ENCODE measurements at places on chromosomes 2 and 18.

GRCh38 chr2:200451511-200451910 is 58.4 kb downstream of the KCTD18 start:
- no peak for DNase-seq

- no peak for DNase-seq
Observed at GRCh38 chr18:74516271-74517235, 17.7 kb upstream of the CNDP1 start.

DNA sequence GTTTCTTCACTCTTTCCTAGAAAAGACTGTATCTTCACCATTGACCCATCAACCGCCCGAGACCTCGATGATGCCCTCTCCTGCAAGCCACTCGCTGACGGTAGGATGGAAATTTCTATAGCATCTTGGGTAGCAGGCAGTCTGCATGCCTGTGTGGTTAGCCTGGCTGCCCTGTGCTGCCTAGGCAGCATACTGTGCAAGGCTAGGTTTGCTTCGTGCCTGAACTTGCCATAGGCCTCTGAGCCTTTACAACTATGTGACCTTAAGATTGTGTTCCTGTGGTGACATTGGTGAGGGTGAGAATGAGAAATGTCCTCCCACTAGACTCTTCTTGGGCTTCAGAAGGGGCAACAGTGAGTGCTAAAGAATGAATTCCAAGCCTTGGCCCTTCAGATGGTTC is 168.2 kb upstream of the ALPP start:
- no peak for DNase-seq

DNA sequence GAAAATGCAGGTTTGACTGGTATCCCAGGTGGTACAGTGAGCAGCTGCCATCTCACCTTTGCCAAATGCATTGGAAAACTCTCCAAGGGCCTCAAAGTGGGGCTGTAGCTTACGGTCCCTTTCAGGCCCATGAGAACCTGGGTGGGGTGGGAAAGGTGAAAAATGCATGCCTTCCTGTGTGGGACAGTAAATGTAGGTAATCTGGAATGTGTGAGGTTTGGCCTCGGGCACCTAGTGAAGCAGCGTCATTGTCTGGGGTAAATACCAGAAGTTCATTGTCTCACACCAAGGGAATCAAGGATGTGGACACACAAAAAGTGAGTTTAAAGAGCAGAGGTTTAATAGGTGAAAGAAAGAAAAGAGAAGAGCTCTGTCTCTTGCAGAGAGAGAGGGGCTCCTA is 36.6 kb downstream of the TIMM21 start:
- DNase-seq, result no peak

GRCh38 chr2:15173501-15173900 is 387.6 kb downstream of the NBAS start:
- no peak for DNase-seq

- no peak for DNase-seq
Observed at GRCh38 chr18:50803592-50803991, 16.2 kb downstream of the MRO start.

GRCh38 chr2:203870941-203871340 is 3.4 kb downstream of the CTLA4 start:
- DNase-seq, result no peak

DNA sequence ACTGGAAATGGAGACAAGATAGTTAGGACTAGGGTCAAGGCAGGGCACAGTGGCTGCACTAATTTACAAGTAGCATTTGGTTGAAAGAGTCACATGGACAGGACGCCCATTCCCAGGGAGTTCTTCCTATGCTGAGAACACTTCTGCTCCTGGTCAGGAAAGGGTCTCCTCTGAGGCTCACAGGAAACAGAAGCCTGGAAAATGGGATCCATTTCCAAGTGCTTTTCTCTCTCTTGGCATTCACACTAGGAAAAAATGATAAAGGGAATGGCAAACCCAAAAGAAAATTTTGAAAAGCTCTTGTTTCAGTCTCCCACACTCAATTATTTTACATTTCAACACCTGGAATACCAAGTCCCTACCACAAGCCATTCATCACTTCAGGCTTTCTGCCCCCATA is 88.7 kb downstream of the COBLL1 start:
- no peak for DNase-seq

- DNase-seq, result no peak
Observed at GRCh38 chr18:73136134-73136533, 268.3 kb upstream of the NETO1 start.

DNA sequence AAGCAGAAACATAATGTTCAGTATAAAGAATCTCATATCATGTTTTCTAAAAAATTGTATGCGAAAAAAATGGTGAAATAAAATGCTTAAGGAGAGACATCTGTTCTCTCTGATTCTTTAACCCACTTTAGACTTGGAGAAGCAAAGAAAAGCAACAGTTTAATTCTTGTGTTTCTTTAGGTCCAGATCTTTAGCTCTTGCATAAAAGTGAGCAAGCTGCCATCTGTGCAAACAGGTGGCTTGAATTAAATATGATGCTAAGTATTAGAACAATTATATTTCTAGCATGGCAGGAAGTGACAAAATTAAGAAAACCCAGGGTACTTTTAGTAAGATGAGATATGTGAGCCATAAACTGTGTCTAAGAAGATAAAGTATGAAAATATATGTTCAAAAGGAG is 1038.3 kb downstream of the DPP10 start:
- no peak for DNase-seq

Data from stimulated activated CD8-positive, alpha-beta memory T cell treated with anti-CD3 and anti-CD28 coated beads, Interleukin-4, amount 100 ng/mL, for 24 hours (primary cell).